ENCODE measurements at places on chromosomes 7 and 10. TPM values are rescaled to one million over a fixed set of nuclear protein-coding genes. Genes with fewer than 3 reads are reported as not detected.

GRCh38 chr7:122337011-122337410 lies 32.5 kb upstream of the FEZF1 start:
- no peak for DNase-seq

DNA sequence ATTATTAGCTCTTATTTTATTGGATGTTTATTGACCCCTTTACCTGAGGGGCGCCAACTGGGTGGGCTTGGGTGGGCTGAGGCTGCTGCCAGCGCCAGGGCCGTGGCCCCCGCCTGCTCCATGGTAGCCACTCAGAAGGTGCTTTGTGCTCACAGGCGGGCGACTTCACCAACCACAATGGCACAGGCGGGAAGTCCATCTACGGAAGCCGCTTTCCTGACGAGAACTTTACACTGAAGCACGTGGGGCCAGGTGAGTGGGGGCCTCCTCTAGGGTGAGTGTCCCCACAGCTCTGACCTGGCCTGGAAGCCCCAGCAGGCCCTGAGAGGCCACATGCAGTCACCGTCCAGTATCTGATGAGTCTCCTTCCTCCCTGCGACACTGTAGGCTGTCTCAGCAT lies 4.1 kb downstream of the PPIF start:
- no peak for DNase-seq

GRCh38 chr10:131431533-131431932 lies 120.0 kb upstream of the TCERG1L start:
- DNase-seq: peak; percentile 69

- no peak for DNase-seq
Observed at GRCh38 chr10:77305650-77306632, 331.7 kb downstream of the KCNMA1 start.

DNA sequence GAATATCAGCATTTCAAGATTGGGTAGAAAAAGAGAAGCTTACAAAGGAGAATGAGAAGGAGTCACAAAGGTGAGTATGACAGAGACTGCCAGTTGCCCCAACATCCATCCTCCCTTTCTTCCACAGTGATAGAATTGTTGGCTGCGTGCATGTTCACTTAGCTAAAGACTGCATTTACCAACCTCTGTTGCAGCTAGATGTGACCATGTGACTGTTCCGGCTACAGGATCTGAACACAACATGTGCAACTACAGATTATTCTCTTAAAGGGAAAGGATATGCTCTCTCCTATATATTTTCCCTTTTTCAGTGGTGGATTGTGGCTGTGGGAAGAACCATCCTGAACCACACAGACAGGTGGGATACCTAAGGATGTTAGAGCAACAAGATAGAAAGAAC lies 60.5 kb upstream of the ZNRF2 start:
- DNase-seq: no peak

DNA sequence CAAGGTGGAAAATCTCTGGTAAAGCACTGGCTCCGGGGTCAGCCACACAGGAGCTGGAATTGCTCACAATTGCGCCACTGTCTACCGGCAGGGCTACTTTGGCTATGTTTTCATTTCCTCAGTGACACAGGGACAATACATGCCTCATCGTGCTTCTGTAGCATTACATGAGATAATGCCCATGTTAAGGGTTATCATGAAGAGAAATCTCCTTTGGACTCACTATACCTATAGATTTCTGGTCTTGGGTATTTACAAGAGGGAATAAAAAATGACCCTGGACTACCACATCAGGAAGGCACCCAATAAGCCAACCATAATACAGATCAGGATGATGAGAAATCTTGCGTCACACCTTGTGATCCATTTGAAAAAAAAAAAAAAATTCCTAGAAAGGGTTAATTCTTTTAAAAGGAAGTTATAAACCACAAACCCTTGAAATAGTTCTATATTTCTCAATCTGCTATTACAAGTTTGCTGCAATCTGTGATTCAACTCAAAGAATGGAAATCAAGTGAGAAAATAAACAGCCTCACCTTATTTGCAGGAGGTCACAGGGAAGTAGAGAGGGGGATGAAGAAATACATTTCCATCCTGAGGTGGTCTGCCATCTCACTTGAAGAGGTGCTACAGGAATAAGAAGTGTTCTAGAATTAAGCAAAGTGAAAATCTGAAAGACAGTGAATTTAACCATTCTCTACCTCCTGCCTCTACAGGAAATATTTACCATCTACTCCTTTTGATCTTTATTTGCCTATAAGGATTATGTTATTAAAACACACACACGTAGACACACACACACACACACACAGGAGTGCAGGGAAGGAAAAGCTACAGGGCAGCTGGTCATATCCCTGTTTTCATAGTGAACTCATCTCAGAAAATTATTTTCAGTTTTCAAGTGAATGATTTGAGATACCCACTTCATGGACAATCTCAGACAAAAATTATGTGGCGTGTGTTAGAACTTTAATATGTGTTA lies 231.3 kb upstream of the CELF2 start:
- DNase-seq: no peak

The ZNF804B gene
- total RNA-seq: not detected

The GJD4 gene
- not detected for total RNA-seq

The KLF14 gene
- total RNA-seq: 0.12 TPM

The CFAP58 gene
- total RNA-seq: 1.1 TPM

The TDRD1 gene
- 0.19 TPM for total RNA-seq
